ENCODE measurements at places on chromosomes 3 and 15. TPM values are rescaled to one million over a fixed set of nuclear protein-coding genes. Genes with fewer than 3 reads are reported as not detected.

Gene ROBO2
- not detected for polyA plus RNA-seq

Gene C3orf20
- polyA plus RNA-seq, result 0.11 TPM

Gene ANKUB1
- polyA plus RNA-seq, result not detected

Gene SERINC4
- 0.70 TPM for polyA plus RNA-seq

Gene LDHAL6B
- polyA plus RNA-seq, result not detected

Gene ZPLD1
- not detected for polyA plus RNA-seq

Gene LRTM1
- not detected for polyA plus RNA-seq

Gene CLDN11
- not detected for polyA plus RNA-seq

Gene ARHGEF26
- polyA plus RNA-seq, result 0.05 TPM

Gene ACAN
- not detected for polyA plus RNA-seq

Gene RASL12
- not detected for polyA plus RNA-seq

Gene GOLGA8G
- not detected for polyA plus RNA-seq
